ENCODE measurements at places on chromosomes 7 and 10. TPM values are rescaled to one million over a fixed set of nuclear protein-coding genes. Genes with fewer than 3 reads are reported as not detected.
A peak's percentile ranks its signal among the peaks of the same experiment; 100 is the strongest.

GRCh38 chr10:71799608-71800453 is 26.5 kb upstream of the VSIR start:
- no peak for DNase-seq

Gene CCL24
- total RNA-seq, result not detected

Gene SPDYE1
- total RNA-seq, result not detected

Gene KCNIP2
- total RNA-seq, result 90.4 TPM

- DNase-seq, result no peak
Observed at GRCh38 chr7:83827036-83827435, 178.1 kb upstream of the SEMA3E start.

GRCh38 chr7:117993377-117994003 is 120.2 kb upstream of the CTTNBP2 start:
- DNase-seq, result no peak

DNA sequence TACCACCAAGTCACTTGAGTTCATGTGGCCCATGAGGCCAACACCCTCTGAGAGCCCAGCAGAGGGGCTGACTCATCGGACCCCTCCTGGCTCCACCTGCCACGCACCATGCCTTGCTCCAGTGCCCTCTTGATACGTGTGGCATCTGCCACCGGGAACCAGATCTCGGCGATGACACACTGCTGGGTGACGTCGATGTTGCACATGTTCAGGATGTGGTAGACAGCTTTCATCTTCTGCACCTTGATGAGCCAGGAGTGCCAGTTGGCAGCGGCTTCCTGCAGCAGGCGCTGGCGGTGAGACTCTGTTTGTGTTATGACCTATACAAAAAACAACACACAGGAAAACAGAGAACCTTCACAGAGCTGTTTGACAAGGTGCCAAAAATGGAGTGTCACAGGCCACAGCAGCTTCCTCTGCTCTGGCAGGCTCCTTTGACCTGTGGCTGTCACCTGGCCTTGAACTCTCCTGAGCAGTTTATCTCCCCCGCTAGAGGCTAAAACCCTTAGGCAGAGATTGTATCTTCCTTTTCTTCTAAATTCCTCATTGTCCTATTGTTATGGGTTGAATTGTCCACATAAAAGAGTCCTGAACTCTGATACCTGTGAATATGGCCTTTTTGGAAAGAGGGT is 45.2 kb upstream of the TMEM213 start:
- DNase-seq, result peak; percentile 80

DNA sequence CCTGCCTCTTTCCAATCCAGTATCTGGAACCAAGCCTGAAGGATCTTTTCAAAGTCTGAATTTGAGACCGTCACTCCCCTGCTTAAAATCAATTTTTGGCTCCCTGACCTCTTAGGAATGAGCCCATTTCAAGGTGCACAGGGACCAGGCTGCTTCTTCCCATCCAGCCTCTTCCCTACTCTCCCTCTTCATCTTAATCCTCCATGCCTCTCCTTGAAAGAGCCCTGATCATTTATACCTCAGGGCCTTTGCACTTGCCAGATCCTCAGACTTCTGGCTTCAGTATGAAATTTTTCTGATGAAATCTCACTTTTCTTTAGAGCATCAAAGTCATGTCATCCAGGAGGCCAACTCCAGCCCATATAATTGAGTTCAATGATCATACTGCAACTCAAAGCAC is 399.5 kb upstream of the CELF2 start:
- DNase-seq, result no peak

Gene MMP21
- 0.59 TPM for total RNA-seq

Gene MKRN1
- total RNA-seq, result 58.7 TPM

- DNase-seq, result no peak
Observed at GRCh38 chr7:130297628-130298543, 4.9 kb downstream of the CPA4 start.

GRCh38 chr7:132785870-132786269 is 209.6 kb upstream of the PLXNA4 start:
- DNase-seq, result no peak

Gene LCOR
- total RNA-seq, result 53.6 TPM
